ENCODE measurements at places on chromosomes 1 and 21.
A peak's percentile ranks its signal among the peaks of the same experiment; 100 is the strongest.

DNA sequence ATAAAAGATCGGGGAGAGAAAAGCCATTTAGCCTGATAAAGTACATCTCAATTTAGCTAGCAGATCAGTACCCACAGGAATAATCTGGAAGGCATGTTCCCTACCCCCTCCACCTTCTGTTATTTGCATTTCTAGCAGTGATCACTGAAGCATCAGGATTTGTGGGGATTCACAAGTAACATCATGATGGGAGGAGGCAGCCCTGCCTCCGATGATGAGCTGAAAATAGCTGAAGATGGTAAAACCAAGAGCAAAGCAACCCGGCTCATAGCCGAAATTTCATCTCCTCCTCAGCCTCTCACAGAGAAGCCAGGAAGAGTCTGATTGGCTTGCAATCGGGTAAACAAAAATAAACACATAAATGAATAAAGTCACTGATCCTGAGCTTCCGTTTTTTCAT is 2.4 kb downstream of the CCSAP start:
- DNase-seq: no peak

GRCh38 chr1:247639381-247639981 is 34.1 kb downstream of the OR2G3 start:
- no peak for DNase-seq

GRCh38 chr1:221829327-221830015 is 87.6 kb upstream of the DUSP10 start:
- peak; percentile 96 for DNase-seq

DNA sequence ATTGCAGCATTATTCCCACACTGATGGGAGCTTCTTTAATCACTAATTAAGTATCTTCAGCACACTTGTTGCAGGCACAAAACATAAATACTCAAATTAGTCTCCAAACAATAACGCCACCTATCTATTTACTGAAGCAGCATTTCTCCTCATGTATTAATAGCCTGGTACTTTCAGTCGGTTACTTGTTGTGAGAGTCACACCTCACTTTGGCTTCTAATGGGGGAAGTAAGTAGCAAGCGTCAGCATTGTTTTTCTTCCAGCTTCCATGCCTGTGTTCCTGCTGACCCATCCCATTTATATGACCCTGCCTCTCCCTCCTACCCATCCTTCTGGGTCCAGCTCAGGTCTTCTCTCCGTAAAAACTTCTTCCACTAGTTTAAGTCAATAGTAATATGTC is 31.9 kb upstream of the DENND1B start:
- no peak for DNase-seq

DNA sequence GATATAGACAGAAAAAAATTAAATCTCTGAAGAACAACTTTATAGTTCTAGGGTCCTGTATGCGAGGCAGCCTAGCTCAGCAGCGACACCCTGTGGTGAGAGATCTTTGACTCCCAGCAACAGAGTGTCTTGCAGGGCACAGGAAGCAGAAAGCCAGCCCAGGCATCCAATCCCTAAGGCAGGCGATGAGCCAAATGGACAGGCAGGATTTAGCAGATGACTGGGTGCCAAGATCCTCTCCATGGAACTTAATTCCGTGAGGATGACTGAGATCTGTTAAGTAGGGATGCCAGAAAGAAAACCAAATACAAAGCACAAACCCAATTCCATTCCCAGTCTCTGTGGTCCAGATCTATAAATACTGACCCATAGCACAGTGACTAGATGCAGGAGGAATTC is 38.8 kb downstream of the HLCS start:
- DNase-seq: peak; percentile 77

DNA sequence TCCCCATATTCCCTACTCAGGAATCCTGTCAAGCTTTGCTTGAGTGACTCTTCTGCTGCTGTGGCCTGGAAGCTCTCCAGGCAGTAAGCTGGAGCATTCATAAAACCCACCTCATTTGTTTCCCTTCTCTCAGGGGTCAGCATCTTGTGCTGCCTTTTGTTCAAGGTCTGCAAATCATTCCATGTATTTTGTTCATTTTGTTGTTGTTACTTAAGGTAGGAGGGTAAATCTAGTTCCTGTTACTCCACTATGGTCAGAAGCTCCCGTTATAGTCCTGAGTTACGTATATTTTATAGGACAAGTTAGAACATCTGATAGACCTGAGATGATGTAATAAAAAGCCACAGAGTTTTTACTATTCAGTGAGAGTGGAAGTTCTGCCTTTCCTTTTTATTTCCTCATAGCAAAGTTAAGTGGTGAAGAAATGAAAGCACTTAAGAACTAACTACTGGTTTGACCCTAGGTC is 9.9 kb downstream of the SYNJ1 start:
- peak; percentile 75 for DNase-seq

DNA sequence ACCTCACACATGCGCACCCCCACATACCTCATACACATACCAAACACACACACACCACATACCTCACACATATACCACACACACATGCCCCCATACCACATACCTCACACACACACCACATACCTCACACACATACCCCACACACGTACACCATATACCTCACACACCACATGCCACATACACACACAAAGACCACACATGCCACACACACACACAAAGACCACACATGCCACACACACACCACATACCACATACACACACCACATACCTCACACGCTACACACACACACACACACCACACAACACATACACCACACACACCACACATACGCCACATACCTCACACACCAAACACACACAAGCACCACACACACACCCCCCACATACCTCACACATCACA is 30.0 kb downstream of the HIVEP3 start:
- no peak for DNase-seq

- no peak for DNase-seq
Observed at GRCh38 chr1:38283696-38284470, 237.3 kb upstream of the POU3F1 start.

DNA sequence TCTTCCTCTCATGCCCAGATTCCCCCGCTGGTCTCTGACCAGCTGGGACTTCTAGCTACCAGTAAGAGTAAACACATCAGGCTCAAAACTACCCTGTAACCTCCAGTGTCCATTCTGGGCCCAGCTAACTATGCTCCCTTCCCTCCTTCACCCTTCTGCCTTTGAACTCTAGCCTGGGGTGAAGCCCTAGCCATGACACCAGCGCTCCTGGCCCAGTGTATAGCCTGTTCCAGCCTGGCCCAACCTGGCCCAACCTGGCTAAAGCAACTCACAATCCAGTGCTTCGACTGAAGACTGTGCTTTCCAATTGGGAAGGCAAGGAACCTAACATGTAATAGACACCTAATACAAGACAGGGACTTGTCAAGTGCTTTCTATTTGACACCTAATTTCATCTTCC is 27.6 kb downstream of the CSMD2 start:
- DNase-seq: no peak

DNA sequence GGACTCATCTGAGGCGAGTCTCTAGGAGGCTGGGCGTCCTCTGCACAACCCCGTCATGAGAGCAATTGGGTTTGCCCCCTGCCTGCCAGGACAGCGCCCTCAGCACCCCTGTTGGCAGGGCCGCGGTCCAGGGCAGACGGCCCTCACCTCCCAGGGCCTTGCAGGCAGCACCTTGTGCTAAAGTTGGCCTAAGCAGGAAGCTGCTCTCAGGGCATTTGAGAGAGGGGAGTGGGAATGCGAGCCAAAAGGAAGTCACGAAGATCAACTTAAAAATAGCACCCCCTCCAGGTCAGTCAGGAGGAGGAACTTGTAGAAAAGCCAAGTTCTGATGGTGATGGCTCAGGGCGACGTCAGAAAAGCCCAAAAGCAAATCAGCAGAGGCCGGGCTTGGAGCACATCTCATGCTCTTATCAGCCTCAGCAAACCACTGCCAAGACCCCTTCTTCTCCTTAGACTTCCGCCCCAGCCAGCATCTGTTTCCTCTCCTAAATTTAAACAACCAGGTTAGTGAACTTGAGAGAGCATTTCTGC is 12.6 kb upstream of the ADORA3 start:
- DNase-seq: no peak

DNA sequence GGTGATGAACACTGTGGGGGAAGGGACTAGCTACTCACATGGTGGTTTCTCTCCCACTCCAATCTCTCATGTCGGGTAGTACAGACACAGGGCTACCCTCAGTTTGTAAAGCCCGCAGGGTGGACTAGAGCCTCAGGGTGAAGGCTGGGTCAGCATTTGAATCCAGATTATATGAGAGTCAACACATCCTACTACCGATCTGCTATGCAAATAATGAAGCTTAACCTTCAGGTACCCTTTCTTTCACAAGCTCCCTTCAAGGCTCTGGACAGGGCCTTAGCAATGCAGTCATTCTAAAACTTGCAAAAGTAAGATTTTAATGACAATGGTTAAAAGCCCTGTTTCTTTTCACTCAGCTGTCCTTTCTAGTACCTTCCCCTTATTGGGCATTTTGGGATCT is 5.5 kb upstream of the ZBED6 start:
- no peak for DNase-seq

GRCh38 chr1:17635276-17635675 is 95.8 kb downstream of the ARHGEF10L start:
- no peak for DNase-seq

GRCh38 chr1:169043823-169044222 is 62.7 kb upstream of the ATP1B1 start:
- no peak for DNase-seq

DNA sequence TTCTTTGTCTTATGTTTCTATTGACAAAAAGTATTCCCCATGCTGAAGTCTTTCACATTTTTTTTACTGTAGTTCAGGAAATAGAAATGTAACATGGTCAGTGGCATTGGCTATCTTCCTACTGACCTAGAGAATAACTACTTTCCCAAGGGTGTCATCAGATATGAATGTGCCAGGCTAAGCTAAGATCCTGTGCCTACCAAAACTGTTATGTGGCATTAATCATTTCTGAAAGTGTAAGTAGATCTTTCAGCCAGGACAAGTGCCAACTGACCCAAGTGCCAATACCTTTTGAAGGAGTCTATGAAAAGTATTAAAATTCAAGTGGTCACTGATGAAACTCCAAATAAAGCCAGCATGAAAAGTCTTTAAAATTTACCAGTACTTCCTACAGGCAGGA is 165.3 kb downstream of the TNFSF18 start:
- DNase-seq: no peak

DNA sequence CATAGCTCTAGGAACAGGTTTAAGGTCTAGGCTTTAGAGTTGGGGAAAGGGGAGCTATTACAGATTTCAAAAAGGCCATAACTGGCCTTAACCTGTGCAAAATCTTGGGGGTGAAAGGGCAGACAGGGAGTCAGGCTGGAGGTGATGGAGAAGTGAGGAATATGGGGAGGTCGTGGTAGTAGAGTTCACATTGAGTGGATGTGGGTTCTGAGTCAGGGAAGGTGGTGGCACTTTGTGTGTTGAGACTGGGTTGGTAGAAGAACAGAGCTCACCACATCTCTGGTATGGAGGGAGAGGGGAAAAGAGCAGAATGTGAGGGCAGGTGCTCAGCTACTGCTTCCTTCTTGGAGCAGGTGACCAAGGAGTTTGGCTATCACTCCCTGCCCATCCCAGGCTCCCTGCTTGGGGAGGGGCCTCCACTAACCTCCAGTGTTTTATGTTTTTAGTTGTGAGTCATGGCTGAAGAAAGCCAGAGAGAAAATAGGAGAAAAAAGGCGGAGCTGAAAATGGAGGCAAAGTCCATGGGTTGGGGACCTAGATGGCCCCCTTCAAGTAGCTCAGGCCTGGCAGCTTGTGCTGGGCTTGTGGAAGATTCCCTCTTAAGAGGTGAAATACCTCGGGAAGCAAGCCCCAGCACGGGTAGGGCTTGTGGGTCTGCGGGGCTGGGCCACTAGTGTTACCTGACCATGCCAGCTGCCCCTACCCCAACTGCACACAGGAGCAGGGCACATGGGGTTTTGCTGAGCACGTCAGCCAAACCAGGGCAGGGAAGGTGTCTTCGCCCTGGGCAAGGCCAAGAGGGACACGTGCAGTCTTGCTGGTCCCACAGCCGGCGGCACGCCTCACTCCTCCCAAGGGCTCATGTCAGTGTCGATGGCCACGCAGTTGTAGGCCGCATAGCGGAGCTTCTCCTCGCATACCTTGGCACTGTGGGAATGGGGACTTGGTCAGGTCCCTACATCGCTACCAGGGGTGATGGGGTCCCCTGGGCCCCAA is 8.2 kb downstream of the HECTD3 start:
- DNase-seq: no peak

DNA sequence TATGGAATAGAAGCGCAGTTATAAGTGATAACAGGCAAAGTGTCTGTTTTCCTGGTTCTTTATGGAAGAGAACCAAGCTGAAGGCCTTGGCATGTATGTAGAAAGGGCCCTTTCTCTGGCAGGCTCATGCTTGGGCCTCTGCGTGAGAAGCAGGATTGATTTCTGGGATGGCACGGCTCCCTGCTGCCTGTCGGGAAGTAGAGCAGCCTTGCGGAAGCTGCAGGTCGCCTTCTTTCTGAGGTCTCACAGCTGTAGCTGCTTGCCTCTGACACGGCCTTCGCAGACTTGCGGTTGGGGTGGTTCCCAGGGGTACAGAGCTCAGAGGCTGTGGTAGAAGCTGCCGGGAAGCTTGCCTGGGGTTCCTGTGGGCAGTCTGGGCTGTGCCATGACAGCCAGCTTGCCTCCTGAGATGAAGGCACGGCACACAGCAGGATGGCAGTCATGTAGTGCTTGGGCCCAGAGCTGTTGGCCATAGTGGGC is 39.4 kb downstream of the TRAPPC10 start:
- DNase-seq: peak; percentile 78

DNA sequence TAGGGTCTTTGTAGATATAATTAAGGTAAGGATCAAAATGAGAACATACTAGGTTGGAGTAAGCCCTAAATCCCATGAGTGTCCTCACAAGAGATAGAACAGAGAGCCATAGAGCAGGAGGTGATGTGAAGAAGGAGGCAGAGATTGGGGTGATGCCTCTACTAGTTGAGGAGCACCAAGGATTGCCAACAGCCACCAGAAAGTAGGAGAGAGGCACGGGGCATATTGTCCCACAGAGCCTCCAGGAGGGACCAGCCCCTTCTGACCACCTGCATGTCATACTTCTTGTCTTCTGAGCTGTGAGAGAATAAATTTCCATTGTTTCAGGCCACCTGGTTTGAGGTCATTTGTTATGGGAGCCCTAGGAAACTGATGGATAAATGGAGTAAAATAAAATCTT is 363.3 kb downstream of the RPS6KC1 start:
- DNase-seq: no peak

DNA sequence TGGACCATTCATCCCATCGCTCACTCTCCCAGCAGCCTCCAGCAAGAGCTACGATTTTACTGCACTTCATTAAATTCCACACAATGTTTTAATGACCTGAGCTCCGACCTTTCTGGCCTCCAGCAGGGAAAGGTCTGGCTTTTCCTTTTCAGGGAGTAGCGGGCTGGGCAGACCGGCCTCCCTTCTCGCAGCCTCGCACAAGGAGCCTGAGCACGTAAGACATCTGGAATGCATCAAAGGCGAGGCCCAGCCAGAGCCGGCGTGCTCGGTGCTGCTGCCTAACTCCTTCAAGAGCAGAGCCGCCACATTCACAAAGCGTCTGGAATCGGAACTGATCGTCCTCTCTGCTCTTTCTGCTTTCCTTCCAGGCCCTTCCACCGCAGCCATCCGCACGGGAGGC is 32.5 kb upstream of the FHAD1 start:
- peak; percentile 86 for DNase-seq
